Stimulated activated CD8-positive, alpha-beta memory T cell treated with anti-CD3 and anti-CD28 coated beads, Interleukin-4, amount 100 ng/mL, for 1 hour (primary cell): ENCODE measurements at places on chromosomes 2 and 18.

GRCh38 chr2:206981086-206981674 lies 41.9 kb downstream of the CPO start:
- no peak for DNase-seq

GRCh38 chr2:85713836-85714235 lies 19.7 kb downstream of the GNLY start:
- DNase-seq, result no peak

- DNase-seq, result no peak
These were observed 559.0 kb downstream of the ARHGAP15 start for GRCh38 chr2:143688248-143688647.

DNA sequence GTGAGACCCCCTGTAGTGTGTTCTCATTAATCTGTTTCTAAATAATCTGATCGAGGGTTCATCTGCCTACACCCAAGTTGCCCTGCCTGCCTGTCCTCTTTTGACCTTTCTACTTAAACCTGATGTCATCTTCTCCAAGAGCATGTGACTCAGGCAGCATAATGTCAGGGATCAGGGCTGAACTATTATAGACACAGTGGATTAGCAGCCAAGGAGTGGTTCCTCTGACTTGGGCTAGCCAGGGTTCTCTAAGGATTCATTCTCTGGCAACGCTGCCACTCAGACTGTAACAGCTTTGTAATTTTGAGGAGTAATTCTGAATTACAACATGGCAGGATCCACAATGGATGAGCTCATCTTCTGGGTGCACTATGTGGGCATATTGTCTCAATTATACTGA lies 124.0 kb downstream of the MDH1 start:
- DNase-seq, result no peak

- no peak for DNase-seq
These were observed 84.1 kb downstream of the TSN start for GRCh38 chr2:121839584-121839983.

- DNase-seq, result no peak
These were observed 1.3 kb downstream of the SPTBN1 start for GRCh38 chr2:54457323-54458023.

- no peak for DNase-seq
These were observed 237.4 kb downstream of the RNF144A start for GRCh38 chr2:7154656-7155055.
